ENCODE measurements at places on chromosomes 12 and 14.

GRCh38 chr14:45990252-45990651 is 661.3 kb downstream of the RPL10L start:
- no peak overlapping the region for H3K27ac ChIP-seq
- no peaks in the 10 kb centered on the region for H3K4me1 ChIP-seq
- no peaks in the 10 kb centered on the region for H3K27me3 ChIP-seq
- H3K4me3 ChIP-seq, result no peak overlapping the region

DNA sequence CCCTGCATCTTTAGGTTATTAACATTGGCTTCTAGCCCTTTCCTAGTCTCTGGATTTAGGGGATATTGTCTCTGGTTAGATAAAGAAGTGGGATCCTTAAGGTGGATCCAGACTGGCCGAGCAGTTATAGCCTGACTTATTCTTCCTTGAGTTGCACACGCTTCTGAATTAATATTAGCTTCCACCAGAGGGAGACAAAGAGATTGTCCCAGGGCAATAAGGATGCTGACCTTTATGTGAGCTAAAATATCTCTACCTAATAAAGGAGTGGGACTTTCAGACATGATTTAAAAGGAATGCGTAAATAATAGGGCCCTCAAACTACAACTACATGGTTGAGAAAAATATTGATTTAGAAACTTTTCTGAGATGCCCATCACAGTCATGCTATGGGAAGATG is 139.7 kb downstream of the SLCO1B3 start:
- H3K27me3 ChIP-seq, result no peaks in the 10 kb centered on the region
- no peaks in the 10 kb centered on the region for H3K36me3 ChIP-seq
- no peak for DNase-seq
- no peaks in the 10 kb centered on the region for H3K4me1 ChIP-seq

GRCh38 chr12:111699-112493 is 45.3 kb downstream of the IQSEC3 start:
- no peaks in the 10 kb centered on the region for H3K27me3 ChIP-seq
- H3K27ac ChIP-seq, result no peak overlapping the region
- no peaks in the 10 kb centered on the region for H3K4me1 ChIP-seq
- DNase-seq, result no peak

DNA sequence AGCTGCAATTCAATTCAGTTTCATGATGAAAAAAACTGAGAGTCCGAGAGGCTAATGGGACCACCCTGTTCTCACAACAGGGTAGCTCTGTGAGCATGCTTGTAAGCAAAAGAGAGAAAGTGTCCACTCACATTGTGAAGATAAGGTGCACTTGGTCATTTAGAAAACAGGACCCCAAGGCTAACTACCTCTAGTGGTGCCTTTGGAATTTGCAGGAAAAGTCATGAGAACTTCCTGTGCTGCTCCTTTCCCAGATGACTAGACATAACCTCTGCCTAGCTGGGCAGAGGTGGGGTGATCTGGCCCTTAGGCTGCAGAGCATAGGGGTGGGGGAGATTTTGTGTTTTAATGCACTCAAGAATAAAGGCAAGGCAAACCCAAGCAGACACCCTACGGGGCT is 118.9 kb downstream of the STAB2 start:
- H3K27ac ChIP-seq, result no peak overlapping the region
- H3K4me3 ChIP-seq, result no peak overlapping the region
- H3K36me3 ChIP-seq, result no peaks in the 10 kb centered on the region
- no peaks in the 10 kb centered on the region for H3K27me3 ChIP-seq
- DNase-seq, result no peak

DNA sequence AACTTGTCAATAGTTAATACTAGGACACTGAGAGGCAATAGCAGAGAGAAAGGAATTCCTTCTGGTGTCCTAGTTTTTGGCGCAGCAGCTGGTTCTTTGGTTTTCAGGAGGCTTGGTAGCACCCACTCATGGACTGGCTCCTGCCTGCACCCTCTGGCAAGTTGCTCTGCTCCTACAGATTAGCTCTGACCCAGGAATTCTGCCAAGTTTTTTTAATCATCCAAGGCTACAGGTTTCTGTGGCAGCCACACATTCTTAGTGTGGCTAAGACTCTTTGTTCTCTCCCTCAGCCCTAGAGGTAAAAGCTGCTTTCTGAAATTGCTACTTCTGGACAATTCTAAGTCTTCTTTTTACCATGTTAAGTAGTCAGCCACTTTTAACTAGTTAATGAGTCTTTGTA is 72.0 kb upstream of the FKBP4 start:
- H3K27ac ChIP-seq, result no peak overlapping the region
- H3K4me3 ChIP-seq, result no peak overlapping the region
- no peaks in the 10 kb centered on the region for H3K36me3 ChIP-seq
- H3K4me1 ChIP-seq, result no peaks in the 10 kb centered on the region

- no peaks in the 10 kb centered on the region for H3K4me1 ChIP-seq
- no peaks in the 10 kb centered on the region for H3K27me3 ChIP-seq
- no peak for DNase-seq
Measured at GRCh38 chr14:51999084-51999483, 9.7 kb downstream of the RTRAF start.

DNA sequence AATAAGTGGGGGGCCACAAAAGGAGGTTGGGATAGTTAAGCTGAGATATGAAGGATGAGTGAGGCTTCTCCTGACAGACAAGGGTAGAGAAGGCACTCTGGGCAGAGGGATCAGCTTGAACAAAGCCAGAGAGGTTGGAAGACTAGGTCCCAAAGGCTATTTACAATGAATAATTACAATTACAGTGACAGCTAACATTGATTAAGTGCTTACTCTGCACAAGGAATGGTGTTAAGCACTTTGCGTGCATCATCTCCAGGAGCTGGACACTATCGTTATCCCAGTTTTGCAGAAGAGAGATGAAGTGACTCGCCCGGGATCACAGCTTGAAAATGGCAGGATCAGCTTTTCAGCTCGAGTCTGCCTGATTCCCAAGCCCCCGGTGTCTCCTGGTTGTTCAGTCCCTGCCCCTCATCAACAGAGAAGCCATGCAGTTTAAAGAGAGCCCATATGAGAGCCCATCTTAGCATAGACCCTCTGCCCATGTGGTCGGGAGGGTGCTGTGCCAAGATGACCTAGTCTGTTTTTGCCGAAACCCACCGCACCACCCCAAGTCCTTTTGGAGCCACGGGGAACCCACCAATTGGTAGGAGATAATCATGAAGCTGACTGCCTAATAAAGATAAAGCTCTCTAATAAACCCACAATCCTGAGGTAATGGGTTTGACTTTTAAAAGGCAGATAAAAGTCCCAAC is 89.9 kb upstream of the HSPB8 start:
- DNase-seq, result no peak
- no peak overlapping the region for H3K27ac ChIP-seq
- H3K27me3 ChIP-seq, result no peaks in the 10 kb centered on the region
- no peaks in the 10 kb centered on the region for H3K4me1 ChIP-seq
- no peaks in the 10 kb centered on the region for H3K36me3 ChIP-seq

DNA sequence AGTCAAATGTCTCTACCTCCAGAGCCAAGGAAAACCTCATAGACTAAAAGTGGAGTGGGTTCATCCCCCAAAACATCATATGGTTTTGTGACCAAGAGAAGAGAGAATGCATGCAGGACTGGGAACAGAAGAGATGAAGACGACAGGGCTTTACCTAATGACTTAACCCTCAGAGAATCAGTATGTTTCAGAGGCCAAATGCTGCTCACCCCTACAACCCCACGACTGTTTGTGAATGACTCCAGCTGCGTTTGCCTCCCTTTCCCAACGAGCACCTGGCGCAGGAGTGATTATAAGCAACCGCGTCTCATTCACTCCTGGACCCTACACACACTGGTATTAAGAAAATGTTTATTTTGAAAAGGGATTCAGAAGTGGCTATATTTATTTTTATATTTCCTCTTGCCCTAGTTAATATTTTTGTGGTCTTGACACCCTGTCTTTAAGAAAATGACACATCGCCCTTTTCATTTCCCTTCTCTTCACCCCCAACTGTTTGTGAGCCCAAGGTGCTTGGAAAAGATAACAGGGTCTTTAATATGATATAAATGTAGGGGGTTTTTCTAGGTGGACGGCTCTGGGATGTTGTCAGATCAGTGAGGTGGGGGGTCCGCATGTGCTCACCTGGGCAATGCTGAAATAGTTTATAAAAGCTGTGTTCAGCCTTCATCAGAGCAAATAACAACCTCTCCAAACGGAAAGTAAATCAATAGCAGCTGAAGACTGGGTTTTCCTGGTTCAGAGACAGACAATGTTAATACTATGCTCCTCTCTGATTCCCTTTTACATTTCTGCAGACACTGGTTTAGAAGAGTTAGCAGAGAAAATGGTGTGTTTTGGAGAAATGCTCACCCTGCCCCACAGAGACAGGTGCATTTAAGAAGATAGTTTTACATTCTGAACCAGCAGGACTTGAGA is 77.7 kb downstream of the SLC15A4 start:
- no peak for DNase-seq
- no peak overlapping the region for H3K4me3 ChIP-seq
- H3K4me1 ChIP-seq, result no peaks in the 10 kb centered on the region
- H3K27me3 ChIP-seq, result no peaks in the 10 kb centered on the region
- no peak overlapping the region for H3K27ac ChIP-seq

- no peak overlapping the region for H3K4me3 ChIP-seq
- H3K4me1 ChIP-seq, result no peaks in the 10 kb centered on the region
- H3K27ac ChIP-seq, result no peak overlapping the region
- no peak for DNase-seq
- no peaks in the 10 kb centered on the region for H3K27me3 ChIP-seq
- no peaks in the 10 kb centered on the region for H3K36me3 ChIP-seq
Measured at GRCh38 chr14:87971010-87971409, 22.0 kb downstream of the GALC start.

DNA sequence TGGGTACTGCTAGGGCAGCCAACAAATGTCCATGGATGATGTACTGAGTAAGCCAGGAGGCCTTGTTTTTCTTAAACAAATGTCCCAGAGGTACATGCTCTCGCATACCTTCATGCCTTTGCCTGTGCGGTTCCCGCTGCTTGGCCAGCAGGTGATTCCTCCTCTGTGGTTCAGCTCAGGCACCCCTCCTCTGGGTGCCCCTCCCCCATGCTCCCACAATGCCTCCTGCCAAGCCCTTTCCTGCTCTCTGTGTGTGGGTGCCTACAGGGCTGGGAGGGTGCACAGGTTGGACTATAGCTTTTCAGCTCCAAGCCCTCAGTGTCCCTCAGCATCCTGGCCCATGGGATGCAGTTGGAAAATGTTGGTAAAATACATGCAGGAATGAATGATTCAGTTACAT is 23.5 kb downstream of the ASB2 start:
- H3K36me3 ChIP-seq, result no peaks in the 10 kb centered on the region
- no peaks in the 10 kb centered on the region for H3K27me3 ChIP-seq
- H3K4me1 ChIP-seq, result no peaks in the 10 kb centered on the region
- H3K4me3 ChIP-seq, result no peak overlapping the region

GRCh38 chr12:2363836-2364609 is 311.2 kb downstream of the CACNA1C start:
- H3K27me3 ChIP-seq, result no peaks in the 10 kb centered on the region
- no peak overlapping the region for H3K4me3 ChIP-seq
- no peaks in the 10 kb centered on the region for H3K36me3 ChIP-seq
- no peaks in the 10 kb centered on the region for H3K4me1 ChIP-seq

- no peaks in the 10 kb centered on the region for H3K36me3 ChIP-seq
- H3K27me3 ChIP-seq, result no peaks in the 10 kb centered on the region
- H3K4me3 ChIP-seq, result no peak overlapping the region
- no peak for DNase-seq
- no peaks in the 10 kb centered on the region for H3K4me1 ChIP-seq
Measured at GRCh38 chr12:60335745-60336144, 739.9 kb downstream of the SLC16A7 start.

GRCh38 chr14:85300107-85300506 is 229.8 kb upstream of the FLRT2 start:
- H3K4me3 ChIP-seq, result no peak overlapping the region
- H3K27me3 ChIP-seq, result no peaks in the 10 kb centered on the region
- H3K4me1 ChIP-seq, result no peaks in the 10 kb centered on the region
- DNase-seq, result no peak

Measured in uterus (tissue), 4 donors.